ENCODE measurements at places on chromosomes 16 and 17.

- no peak for DNase-seq
Observed at GRCh38 chr16:3950343-3951193, 70.1 kb upstream of the CREBBP start.

- DNase-seq = no peak
Observed at GRCh38 chr17:29592850-29593551, at the start of gene ANKRD13B. ANKRD13B (plus strand) TSS chr17:29593132; CDS start chr17:29593622, 490 bp downstream.

DNA sequence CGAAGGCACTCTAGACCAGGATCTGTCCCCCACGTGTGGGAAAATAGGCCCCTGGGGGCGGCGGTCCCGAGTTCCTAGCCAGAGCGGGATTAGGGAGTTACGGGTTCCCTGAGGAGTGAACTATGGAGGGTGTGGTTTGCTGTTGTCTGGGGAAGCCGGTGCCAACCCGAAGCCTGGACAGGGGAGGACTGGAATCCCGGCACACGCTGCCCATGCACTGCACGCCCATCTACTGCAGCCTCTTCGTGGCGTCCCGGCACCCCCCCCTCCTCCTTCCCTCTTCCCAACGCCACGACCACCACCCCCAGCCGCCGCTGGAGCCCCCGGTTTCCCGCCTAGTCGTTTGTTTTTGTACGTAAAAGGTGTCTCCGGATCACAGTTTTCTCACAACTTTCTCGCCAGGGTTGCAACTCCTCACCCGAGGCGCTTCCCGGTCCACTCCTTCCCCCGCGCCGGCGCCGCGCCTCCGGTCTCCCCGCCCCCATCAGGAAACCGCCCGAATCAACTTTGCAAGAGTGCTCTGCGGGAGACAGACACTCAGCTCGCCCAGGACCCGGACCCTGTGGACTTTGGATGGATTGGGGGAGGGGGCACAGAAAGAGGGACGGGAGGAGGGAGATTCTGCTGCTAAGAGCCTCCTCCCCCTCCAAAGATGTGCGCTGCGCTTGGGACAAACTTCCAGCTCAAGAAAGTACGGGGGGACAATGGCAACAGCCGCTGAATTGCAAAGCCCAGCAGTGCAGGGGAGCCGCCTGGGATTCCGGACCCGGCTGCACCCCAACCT, 1.4 kb upstream of the LHX1 start:
- DNase-seq = no peak

GRCh38 chr17:44966348-44967025, 1.6 kb downstream of the C1QL1 start:
- no peak for DNase-seq

- DNase-seq = no peak
Observed at GRCh38 chr17:50697663-50698272, 9.9 kb downstream of the ANKRD40 start.

DNA sequence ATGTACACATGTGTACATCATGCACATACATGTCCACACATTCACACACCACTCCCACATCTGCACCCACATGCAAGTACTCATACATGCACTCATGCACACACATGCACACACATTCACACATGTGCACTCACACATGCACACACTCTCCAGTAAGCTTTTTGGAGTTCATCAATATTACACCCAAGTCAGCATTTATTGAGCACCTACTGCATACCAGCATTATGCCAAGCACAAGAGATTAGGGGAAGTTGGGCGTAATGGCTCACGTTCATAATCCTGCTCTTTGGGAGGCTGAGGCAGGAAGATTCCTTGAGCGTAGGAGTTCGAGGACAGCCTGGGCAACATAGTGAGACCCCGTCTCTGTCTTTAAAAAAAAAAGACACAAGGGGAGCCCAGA, 87.6 kb upstream of the HSBP1 start:
- DNase-seq = no peak

DNA sequence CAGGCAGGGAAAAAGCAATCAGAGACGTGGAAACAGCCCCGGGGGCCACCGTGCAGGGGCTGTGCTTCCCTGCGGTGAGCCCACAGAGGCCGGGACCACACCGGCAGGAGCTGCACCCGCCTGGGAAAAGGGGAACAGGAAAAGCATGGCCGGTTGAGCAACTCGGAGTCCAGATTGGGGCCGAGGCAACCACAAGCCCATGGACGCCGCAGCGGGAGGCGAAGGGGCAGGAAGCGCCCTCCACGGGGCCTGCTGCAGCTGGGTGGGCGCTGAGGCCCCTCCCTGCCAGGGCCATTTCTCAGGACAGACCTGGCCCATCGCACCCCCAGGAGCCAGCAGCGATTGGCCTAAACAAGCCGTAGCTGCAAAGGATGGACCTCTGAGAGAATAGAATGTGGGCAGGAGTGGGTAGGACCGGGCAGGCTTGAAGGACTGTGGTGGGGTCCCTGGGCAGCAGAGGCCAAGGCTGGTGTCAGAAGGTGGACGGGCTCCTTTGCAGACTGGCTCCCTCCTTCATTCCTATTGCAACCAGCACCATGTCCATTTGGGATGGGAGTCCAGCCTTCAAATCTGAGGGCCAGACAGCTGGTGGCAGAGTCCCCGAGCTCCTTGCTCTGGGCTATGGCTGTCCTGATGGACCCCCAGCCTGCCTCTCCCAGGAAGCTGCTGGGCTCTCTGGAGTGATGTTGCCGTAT, 30.4 kb downstream of the COX4I1 start:
- no peak for DNase-seq

- no peak for DNase-seq
Observed at GRCh38 chr17:79401704-79402674, 208.9 kb downstream of the RBFOX3 start.

GRCh38 chr16:75415169-75415905, 18.0 kb downstream of the CFDP1 start:
- no peak for DNase-seq

DNA sequence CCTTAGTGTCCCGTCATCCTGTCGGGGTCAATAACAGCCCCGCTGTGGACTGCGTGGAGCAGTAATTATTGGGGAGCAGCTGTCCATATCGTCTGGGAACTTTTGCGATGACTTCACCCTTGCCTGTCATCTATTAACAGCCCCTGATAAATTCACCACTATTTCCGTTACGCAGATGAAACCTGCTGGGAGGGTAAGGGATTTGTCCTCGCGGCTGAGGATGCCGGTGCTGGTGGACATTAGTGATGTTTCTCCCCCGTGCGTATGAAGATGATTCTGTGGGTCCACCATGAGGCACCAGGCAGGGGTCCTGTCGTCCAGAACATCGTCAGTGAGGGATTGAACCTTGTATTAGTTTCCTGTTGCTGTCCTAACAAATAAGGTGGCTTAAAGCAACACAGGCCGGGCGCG, 1.0 kb downstream of the FLYWCH2 start:
- no peak for DNase-seq

GRCh38 chr16:79673635-79674034, 73.1 kb upstream of the MAF start:
- no peak for DNase-seq

- no peak for DNase-seq
Observed at GRCh38 chr17:67655478-67656148, 62.1 kb upstream of the NOL11 start.

- peak; percentile 47 for DNase-seq
Observed at GRCh38 chr16:22373662-22374310, 633 bp downstream of the CDR2 start.

DNA sequence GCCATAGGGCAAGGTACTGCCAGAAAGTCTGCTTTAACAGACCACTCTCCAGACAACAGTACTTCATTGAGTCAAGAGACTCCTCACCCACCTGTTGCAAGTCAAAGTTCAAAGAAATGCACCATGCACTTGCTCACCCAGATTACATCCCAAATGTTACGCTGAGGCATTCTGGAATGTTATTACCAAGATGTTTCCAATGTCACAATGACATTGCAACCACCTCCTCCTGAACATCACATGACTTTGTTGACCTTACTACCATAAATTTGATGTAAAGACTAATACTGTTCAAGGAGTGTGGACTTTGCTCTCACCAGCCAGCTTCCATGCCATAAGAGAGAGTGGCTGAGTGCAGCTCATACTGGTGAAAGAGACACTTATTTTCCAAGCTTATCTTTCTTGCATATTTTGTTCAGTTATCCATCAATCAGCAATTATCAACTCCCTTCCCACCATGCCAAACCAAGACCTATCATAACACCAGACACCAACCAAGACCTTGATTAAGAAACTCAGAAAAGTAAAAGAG, 58.5 kb upstream of the BCAR1 start:
- DNase-seq = no peak

DNA sequence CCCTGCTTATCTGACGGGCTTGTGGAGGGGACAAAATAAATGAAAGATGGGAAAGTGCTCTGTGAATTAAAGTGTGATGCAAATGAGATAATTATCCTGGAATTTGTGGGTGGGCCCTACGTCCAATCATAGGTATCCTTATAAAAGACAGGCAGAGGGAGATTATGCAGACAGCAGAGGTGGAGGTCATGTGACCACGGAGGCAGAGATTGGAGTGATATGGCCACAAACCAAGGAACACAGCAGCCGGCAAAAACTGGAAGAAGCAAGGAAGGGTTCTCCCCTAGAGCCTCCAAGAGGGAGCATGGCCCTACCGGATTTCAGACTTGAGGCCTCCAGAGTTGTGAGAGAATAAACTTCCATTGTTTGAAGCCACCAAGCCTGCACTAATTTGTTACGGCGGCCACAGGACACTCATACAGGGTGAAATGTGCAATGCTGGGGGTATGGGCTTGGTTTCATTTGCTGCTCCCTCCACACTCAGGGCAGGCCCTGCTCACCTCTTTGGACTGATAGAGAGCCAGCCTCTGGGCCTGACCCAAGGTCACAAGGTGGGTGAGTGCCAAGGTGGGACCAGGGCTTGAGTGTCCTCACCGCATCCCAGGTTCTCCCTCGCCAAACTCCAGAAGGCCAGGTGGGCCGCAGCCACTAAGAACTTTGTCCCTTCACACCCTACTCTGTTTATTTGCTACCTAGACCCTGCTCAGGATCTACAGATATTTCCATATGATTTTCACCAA, 149.6 kb upstream of the TNRC6C start:
- no peak for DNase-seq

- DNase-seq = no peak
Observed at GRCh38 chr17:43200127-43200526, 11.5 kb upstream of the TMEM106A start.

- no peak for DNase-seq
Observed at GRCh38 chr17:47388825-47389224, 65.1 kb downstream of the EFCAB13 start.

DNA sequence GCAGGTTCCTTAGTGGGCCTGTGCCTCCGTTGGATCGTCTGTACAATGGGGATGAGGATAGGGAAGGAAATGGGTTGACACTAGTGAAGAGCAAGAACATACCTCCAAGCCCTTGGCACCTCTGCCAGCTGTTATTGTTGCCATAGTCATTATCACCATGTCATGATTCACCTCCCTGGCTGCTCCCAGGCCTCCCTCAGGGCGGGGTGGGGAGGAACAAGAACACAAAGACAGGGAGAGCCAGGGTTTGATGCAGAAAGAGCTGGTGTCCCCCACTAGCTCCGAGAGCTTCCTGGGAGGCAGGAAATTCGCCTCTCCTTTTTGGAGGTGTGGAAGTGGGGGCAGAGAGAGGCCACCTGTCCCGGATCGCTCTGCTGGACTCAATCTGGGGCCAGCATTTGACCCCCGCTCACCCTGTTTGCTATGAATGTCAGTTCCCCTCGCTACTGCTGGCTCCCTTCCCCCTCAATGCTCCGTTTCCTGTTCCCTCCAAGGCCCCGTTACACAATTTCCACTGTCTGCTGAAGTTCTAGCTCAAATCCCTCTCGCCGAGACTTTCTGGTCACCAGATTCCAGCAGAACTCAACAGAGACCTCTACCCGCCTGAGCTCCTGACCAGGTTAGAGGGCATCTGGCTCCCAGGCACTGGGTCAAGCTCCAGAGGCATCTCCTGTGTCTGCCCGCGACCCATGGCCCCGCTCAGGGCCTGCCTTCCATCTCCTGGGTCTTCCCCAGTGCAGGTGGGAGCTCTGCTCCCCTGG, 9.1 kb downstream of the TIMP2 start:
- DNase-seq = no peak

GRCh38 chr17:3167574-3167973, 29.7 kb upstream of the OR1A2 start:
- DNase-seq = no peak

GRCh38 chr17:65405563-65405962, 155.9 kb downstream of the AXIN2 start:
- no peak for DNase-seq

DNA sequence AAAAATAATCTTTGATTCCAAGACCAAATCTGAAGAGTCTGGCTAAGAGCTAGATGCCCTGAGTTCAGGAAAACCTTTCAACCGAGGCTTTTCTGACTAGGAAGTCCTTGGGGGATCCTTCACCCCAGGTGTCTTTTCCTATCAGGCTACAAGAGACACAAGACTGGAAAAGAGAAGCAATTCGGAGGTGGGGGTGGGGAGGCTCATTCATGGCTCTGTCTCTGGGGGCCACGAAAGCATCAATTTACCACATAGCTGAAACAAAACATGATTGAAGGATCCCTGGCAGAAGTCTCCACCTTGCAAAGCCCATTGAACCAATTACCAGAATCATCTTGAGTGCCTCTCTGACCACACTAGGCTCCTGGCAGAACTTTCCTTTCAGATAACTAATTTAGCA, 239.8 kb upstream of the SALL1 start:
- DNase-seq = no peak

- no peak for DNase-seq
Observed at GRCh38 chr17:15298176-15298575, 33.0 kb upstream of the PMP22 start.

- DNase-seq = peak; percentile 75
Observed at GRCh38 chr16:695355-696089, 5.3 kb upstream of the WDR24 start.

- DNase-seq = no peak
Observed at GRCh38 chr16:56747486-56748045, 17.6 kb downstream of the NUP93 start.

GRCh38 chr17:50269477-50270434, 4.5 kb upstream of the TMEM92 start:
- peak; percentile 35 for DNase-seq

GRCh38 chr16:85900027-85900792, 1.2 kb downstream of the IRF8 start:
- no peak for DNase-seq

DNA sequence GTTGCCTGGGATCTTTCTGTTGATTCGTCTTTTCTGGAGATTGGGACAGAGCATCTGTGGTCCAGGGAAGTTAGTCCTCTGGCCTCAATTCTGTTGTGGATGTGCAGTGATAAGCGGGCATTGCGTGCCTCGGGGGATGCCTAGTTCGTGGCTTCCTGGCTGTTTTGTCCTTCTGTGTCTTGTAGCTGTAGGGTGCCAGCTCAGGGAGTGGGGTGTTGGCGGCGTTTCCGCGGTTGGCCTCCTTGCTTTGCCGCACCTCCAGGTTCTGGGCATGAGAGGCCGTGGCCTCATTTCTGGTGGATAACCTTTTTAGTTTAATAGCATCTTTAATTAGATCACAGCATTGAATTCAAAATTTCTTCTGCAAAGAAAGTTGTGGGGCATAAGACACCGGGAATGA, 1.4 kb upstream of the JPT2 start:
- DNase-seq = no peak

- no peak for DNase-seq
Observed at GRCh38 chr17:73831699-73832098, 187.5 kb upstream of the SDK2 start.

DNA sequence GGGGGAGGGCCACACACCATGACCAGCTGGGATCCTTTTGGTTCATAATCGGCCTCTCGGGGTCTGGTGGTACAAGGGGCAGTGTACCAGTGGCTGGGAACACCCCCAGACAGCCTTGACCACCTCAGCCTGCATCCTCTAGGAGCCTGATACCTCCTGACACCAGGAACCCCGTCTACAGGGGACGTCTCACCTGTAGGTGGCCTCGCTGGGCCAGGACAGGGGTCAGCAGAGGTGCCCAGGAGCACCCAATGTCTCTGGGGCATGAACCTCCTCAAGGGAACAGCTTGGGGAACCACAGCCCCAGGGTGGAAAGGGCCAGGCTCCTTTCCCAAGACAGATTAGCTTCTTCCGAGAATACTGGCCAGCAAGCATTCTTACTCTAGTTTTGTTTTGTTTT, 2.5 kb upstream of the METRNL start:
- DNase-seq = no peak

Data from CD4-positive, alpha-beta memory T cell (primary cell).